H7 (cell line): ENCODE measurements at places on chromosomes 4 and X. TPM values are rescaled to one million over a fixed set of nuclear protein-coding genes. Genes with fewer than 3 reads are reported as not detected.

Gene TMEM164
- total RNA-seq = 22.9 and 36.0 TPM in 2 replicates

Gene SMPX
- total RNA-seq = 1.9 TPM in 1 of 2 replicates, not detected in the other

DNA sequence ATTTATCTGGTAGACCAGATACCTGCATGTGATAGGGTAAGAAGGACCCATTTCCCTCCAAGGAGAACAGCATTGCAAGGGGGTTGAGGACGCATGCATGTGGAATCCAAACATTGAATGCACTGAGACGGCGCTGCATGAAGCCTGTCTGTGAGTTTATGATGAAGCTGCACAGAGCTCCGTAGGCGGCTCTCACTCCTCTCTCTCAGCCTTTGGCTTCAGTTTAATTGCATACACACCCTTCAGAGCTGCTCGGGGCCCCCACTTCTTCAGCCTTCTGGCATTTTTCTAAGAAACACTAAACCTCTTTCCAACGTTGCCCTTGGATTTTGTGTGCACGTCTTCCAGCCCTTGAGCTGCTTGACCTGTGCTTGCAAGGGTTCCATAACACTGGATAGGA is 176.6 kb downstream of the DHRSX start:
- DNase-seq = no peak

DNA sequence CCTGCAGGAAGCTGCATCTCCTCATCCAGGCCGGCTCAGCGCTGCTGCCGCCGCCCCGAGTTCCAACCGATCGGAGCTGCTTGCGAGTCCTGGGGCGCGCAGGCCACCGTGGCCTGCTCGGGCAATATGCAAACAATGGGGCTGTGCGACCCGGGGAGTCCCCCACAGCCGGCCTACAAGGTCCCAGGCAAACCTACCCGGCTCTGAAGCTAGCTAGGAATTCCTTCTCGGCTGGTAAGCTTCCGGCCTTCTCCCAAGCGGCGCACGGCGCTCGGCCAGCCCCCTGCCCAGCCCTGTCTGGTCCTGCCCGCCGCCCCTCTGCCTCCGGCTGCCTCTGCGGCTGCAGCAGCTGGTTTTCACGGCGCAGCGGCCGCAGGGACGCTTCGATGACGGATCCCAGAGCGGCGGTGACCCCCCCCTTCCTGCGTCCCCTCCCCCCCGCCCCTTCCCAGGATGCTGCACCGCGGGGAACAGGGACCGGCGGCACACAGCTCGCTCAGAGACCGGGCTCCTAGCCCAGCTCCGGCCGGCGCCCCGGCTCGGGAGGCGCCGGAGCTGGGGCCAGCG is 59.4 kb downstream of the TSC22D3 start:
- peak; percentile 89 for DNase-seq

DNA sequence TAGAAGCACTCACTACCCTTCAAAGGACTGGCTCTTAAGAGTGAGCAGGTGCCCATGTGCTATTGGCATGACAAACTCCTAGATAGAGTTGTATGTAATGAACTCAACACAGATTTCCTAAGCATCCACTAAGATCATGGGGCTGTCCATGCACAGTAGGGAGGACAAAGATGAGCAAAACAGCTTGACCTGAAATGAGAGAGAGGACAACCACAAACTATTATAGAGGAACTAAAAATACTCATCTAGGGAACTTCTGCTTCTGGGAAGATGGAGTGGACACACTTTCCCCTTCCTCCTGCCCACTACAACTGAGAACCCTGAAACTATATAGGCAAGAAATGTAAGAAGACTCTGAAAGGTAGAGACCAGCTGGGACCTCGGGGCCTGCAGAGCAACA is 20.8 kb upstream of the TMEM128 start:
- no peak for DNase-seq

DNA sequence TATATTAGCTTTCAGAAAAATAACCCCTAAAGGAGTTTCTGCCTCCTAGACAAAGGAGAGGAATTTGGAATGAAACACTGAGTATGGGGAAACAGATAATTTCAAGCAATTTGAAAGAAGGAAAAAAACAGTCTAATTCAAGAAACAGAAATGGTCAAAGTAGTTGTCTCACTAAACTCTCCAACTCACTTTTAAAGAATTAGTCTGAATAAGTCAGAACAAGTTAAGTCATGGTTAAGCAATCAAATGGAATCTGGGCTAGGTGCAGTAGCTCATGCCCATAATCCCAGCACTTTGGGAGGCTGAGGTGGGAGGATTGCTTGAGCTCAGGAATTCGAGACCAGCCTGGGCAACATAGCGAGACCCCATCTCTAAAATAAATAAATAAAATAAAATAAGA is 95.7 kb upstream of the GRIA3 start:
- DNase-seq = no peak

- no peak for DNase-seq
Measured at GRCh38 chr4:65515646-65516045, 154.6 kb downstream of the EPHA5 start.

GRCh38 chr4:67468830-67469229 is 76.5 kb downstream of the CENPC start:
- DNase-seq = no peak
